ENCODE measurements at places on chromosomes 11 and 22. TPM values are rescaled to one million over a fixed set of nuclear protein-coding genes. Genes with fewer than 3 reads are reported as not detected.

DNA sequence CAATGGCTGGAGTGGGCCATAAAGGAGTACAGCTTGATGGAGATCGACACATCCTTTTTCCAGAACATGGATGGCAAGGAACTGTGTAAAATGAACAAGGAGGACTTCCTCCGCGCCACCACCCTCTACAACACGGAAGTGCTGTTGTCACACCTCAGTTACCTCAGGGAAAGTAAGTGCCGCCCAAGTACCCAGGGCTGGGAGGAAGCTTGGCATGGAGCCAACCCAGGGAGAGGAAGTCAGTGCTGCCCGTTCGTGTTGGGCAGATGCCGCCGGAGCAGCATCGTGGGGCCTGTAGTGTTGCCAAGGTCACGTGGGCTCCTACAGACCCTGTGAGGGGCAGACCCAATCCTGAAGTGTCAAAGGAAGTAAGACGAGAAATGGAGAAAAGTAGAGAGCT, 78.9 kb downstream of the FLI1 start:
- peak; percentile 50 for DNase-seq

- no peak for DNase-seq
Observed at GRCh38 chr22:49861642-49862495, 8.2 kb downstream of the ZBED4 start.

Gene RIMBP3B
- 0.32 TPM for polyA plus RNA-seq

Gene TBX10
- not detected for polyA plus RNA-seq

Gene RAB3IL1
- not detected for polyA plus RNA-seq

Measured in CD4-positive, CD25-positive, alpha-beta regulatory T cell (primary cell).